ENCODE measurements at places on chromosomes 2 and 18.

DNA sequence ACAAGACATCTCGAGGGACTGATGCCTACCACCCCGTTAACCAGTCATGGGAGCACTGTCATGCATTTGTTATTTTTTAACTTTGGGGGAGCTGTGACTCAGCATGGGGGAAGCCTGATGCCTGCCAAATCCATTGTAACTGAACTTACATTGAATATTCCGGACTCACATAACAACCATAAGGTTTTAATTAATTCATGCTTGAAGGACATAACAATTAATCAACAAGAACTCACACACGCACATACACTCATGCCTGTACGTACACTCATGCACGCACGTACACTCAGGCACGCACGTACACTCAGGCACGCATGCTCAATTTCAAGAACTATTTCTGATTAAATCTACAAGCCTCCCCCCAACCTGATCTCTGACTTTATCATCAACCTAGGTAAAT lies 1639.1 kb downstream of the SUCLG1 start:
- DNase-seq: no peak

DNA sequence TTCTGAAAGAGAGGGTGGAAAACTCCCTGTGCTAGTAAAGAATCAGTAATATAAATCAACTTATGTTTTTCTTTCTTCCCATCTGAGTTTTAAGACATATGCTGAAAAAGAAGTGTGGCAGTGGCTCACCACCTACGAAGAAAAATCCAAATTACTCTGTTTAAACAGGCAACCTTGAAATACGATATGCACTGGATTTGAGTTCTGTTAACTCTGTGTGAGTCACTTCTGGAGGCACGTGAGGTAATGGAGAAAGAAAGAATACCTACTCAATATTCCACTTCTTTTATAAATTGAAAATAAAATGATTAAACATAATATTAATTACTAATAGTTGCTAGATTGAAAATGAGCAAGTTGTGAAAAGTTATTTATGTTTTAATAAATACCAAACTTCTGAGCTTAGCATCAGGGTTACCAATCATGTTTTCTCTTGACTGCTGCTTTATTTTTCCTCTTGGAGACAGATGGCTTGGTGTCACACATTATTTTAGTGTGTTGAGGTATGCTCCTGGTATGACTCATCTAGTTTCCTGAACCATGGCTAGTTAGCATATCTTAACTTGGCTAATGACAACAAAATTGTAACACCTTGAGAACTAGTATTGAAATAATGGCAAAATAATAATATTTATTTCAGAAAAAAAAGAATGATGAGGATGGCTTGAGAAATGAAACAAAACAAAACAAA lies 1705.5 kb upstream of the PIK3C3 start:
- no peak for DNase-seq

DNA sequence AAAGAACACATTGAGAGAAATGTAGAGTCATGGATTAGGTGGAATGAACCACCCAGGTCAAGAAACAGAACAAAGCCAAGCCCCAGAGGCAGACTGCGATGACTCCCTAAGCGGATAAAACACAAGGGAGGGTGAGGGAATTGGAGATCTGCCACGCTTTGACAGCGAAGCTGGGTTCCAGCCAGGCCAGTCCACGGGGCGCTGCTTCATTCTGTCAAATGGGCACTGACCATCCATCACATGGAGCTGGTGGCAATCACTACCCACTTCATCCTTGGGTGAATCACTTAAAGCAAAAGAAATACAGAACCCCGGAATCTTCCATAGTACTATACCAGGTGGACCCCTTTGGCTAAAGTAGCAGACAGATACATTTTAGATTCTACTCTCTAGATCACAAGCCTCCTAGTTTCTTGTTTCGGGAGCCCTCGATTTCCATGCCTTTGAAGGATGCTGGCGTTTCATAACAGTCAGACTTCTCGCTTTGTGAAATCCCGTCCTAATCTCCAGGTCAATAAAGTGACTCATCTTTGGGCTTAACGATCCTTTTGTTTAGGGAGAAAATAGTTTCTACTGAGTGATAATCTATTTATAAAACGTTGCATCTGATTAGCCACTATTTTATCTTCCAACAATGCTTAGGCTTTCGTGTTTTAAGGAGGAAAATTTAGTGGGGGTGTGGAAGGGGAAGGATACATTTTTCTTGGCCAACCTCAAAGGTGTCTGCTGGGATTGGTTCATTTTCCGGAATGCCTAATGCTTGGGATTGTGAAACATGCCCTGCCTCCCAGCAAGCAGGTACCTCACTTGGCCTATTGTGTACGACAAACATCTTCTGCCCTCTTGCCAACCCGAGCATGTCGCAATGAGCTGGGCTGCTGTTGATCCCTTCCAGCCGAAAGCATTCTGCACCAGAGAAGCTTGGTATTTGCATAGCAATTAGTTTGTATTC lies 44.1 kb upstream of the HDAC4 start:
- peak; percentile 92 for DNase-seq

GRCh38 chr18:9741793-9742523 lies 33.9 kb downstream of the RAB31 start:
- DNase-seq: peak; percentile 34

GRCh38 chr2:57515366-57515765 lies 531.2 kb upstream of the VRK2 start:
- no peak for DNase-seq

DNA sequence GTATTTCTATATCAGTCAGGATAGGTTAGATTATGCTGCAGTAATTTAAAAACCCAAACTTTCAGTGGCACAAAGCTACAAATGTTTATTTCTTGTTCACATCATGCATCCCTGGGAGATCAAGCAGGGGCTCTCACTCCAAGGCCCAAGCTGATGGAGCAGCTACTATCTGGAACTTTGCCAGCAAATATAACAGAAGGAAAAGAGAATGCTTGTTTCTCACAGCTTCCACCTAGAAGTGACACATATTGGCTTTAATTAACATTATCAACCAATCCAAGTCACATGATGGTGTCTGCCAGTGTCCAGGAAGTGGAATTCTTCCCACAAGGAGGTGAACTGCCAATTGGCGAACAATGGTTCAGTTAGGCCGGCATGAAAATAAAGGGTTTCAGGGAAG lies 306.9 kb downstream of the BCL11A start:
- no peak for DNase-seq

DNA sequence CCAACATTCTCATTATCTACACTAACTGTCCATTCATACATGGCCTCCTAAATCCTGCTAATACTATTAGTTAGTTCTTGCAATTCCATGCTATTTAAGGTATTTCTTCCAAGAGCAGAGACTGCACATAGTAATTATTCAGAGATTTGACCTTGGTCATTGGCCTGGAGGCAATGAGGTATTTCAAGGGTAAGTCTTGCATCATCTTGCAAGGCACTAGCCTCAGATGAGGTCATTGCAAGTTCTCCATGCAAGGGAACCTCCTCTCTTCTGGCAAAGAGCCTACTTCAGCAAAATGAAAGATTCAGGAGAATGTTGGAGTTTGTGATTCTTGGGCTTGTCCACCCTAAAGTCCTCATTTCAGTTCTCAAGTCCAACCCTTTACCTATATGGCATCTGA lies 48.5 kb upstream of the IKZF2 start:
- DNase-seq: no peak

GRCh38 chr2:215293879-215294278 lies 18.0 kb upstream of the ATIC start:
- DNase-seq: no peak

DNA sequence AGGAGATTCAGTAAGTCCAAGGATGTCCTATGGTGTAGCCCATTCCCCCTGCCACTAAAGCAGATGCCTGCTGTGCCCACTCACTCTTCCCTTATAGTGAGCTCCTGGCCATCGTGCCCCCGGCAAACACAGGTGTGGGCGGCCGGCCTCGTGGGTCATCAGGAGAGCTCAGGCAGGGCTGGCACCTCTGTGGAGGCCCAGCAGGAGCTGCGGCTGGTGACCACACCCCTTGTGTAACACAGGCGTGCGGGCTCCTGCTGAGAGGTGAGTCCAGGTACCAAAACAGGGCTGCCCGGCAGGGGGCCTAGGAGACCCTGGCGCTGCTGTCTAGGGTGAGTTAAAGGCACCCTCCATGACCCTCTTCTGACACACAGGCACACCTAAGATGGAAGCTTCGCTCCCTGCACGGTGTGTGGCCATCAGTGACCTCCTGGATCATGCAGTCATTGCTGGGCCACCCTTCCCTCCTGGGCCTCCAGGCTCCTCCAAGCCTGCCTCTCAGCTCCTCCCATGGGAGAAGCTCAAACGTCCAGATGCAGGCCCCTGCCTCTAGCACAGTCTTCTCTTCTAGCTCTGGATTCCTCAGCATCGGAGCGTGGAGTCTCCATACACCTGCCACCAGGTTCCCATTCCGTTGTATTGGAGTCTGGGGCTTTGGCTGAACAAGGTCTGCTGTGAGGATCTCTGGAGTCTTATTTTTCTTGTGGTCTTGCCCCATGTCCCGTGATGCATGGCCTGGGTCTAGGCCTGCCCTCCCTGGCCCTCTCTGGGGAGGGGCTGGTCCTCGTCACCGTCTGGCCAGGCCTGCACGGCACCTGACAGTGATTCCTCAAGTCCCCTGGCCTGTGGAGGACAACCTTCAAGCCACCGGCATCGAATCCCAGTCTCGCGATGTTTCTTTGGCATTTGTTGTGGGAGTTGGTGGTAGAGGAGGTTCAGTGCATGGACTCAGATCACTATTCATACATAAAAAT lies 246.9 kb downstream of the ACKR3 start:
- no peak for DNase-seq

- no peak for DNase-seq
These were observed 44.6 kb upstream of the TUBA3D start for GRCh38 chr2:131431336-131431735.

DNA sequence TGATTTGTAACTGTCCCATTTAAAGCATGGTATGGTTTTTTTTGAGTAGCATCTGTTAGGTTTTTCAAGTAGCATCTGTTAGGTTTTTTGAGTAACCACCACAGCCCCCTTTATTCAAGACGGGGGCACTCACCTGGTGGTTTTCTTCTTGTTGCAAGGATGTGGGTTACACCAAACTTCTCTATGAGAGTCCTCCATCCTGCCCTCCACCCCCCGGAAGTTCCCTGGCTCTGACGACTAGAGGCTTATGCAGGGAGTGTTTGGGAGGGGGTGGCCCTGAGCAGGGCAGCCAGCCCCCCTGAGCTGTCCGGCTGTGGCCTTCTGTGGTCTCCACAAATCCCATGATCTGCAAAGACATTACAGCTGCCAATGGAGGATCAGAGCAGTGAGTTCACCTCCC lies 39.3 kb downstream of the MTCL1 start:
- DNase-seq: no peak

GRCh38 chr2:138103156-138103555 lies 138.9 kb downstream of the HNMT start:
- no peak for DNase-seq

DNA sequence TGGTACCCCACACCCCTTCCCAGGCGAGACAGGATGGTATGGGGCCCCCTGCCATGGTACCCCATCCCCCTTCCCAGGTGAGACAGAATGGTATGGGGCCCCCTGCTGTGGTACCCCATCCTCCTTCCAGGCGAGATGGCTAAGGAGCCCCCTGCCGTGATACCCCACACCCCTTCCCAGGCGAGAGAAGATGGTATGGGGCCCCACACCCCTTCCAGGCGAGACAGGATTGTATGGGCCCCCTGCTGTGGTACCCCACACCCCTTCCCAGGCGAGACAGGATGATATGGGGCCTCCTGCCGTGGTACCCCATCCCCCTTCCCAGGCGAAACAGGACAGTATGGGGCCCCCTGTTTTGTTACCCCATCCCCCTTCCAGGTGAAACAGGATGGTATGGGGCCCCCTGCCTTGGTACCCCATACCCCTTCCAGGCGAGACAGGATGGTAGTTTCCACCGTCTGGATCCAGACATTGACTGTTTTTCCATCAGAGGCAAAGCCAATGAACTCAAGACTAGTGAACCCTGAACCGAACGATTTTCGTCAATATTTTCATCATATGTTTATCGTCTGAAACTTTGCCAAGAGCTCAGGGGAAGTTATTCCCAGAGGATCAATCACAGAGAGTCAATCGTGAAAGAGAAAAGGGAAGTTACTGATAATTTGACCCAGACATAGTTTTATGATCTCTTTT lies 75.0 kb downstream of the MYCN start:
- no peak for DNase-seq

GRCh38 chr2:8858910-8859309 lies 21.5 kb upstream of the KIDINS220 start:
- DNase-seq: no peak

DNA sequence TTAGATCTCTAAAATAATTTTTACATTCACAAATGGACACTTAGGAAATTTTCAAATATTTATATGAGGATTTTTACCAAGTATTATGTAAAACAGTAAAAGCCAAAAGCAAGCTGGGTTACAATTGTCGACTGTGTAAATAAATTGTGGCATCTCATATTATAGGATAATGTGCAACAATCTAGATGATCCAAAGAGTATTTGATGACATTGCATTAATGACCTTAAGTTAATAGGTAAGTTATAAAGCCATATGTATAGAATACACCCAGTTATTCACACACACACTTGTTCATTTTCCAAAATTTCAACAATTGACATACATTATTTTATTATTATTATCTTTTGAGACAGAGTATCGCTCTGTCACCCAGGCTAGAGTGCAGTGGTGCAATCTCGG lies 69.3 kb downstream of the ATP8B1 start:
- no peak for DNase-seq

DNA sequence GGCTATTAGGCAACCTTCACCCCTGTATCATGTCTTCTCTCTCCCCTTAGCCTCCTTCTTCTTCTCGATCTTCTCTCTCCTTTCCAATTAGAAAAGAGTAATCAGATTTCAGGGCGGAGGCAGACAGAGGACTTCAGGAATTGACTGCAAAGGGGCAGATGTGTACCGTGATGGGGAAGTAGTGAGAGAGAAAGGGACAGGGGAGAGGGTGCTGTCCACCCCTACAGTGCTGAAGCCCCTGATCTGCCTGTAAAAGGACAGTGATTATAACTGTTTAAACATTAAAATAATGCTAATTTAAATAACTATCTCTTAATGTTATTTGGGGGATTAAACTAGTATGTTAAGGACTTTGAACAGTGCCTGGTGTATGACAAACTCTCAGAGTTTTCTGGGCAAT lies 178.5 kb downstream of the ACTR3 start:
- DNase-seq: no peak

DNA sequence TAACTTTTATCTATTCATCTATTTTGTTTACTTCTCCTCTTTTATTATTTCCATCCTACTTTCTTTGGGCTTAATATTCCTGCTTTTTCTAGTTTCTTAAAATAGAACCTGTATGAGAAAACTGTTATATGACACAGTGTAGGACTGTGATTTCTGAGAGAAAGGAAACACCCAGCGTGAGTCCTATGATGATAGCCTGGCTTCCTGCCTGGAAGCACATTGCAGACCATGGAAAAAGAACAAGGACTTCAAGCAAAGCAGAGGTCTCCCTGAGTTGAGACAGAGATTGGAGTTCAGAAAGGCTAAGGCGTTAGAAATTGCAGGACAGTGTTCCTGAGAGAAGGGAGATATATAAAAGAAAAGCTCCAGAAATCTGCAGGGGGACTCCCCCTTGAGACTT lies 7.8 kb downstream of the RBM44 start:
- no peak for DNase-seq

- DNase-seq: no peak
These were observed 249.9 kb upstream of the SP5 start for GRCh38 chr2:170465241-170465640.
